CD4-positive, alpha-beta T cell treated with Interleukin-1 beta for 1 hour (primary cell): ENCODE measurements at places on chromosomes 1 and 21.
A peak's percentile ranks its signal among the peaks of the same experiment; 100 is the strongest.

DNA sequence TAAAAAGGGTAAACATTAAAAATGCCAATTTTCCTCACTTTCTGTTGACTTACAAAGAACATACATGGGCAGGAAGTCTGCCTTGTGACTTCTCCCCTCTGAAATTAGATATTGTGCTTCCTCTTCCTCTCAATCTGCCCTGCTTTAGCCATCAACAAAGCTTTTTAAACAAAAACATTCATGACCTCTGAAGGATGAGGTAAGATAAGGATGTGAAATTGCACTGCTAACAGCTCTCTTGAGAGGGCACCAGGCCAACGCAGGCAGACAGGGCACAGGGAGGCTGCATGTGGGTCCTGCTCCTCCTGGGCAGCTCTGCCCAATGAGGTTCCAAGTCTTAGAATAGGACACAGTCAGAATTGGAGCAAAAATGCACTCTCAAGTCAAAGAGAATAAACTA lies 62.1 kb downstream of the DEGS1 start:
- DNase-seq: peak; percentile 24

GRCh38 chr1:219020386-219020785 lies 153.3 kb upstream of the LYPLAL1 start:
- DNase-seq: no peak

- no peak for DNase-seq
These were observed 33.8 kb downstream of the HHAT start for GRCh38 chr1:210362526-210362925.

- DNase-seq: no peak
These were observed 5.1 kb downstream of the FHL3 start for GRCh38 chr1:38000233-38000528.

DNA sequence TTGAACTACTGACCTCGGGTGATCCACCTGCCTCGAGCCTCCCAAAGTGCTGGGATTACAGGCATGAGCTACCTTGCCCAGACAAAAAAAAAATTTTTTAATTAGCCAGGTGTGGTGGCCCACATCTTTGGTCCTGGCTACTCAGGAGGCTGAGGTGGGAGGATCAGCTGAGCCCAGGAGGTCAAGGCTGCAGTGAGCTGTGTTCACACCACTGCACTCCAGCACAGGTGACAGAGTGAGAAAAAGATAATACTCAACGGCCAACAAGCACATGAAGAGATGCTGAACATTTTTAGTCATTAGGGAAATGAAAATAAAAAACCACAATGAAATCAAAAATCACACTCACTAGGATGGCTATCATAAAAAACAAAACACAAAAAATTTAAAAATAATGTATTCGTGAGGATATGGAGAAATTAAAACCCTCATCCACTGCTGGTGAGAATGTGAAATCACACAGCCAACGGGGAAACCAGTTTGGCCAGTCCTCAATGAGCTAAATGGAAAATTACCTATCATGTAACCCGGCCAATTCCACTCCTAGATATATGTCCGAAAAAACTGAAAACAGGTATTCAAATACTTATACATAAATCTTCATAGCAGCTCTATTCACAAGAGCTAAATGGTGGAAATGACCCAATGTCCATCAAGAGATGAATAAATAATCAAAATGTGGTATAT lies 41.2 kb downstream of the ENAH start:
- DNase-seq: no peak

DNA sequence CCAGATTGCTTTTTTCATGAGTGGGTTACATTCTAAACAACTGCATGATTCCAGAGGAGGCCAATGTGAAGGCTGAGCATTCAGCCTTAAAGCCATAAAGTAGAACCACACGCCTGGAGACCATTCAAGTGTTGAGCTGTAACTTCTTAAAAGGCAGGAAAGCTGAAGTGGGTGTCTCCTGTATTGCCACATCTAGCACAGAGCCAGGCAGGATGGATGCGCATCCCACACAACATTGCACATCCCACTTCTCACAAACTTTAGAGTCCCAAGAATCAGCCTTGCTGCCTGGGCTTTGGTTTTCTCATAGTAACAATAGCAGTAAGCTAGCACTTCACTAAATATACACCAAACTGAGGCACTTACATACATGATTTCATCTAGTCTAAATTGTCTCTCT lies 151.7 kb downstream of the DAB1 start:
- DNase-seq: no peak

- DNase-seq: no peak
These were observed 25.3 kb downstream of the BRINP3 start for GRCh38 chr1:190452272-190452848.

DNA sequence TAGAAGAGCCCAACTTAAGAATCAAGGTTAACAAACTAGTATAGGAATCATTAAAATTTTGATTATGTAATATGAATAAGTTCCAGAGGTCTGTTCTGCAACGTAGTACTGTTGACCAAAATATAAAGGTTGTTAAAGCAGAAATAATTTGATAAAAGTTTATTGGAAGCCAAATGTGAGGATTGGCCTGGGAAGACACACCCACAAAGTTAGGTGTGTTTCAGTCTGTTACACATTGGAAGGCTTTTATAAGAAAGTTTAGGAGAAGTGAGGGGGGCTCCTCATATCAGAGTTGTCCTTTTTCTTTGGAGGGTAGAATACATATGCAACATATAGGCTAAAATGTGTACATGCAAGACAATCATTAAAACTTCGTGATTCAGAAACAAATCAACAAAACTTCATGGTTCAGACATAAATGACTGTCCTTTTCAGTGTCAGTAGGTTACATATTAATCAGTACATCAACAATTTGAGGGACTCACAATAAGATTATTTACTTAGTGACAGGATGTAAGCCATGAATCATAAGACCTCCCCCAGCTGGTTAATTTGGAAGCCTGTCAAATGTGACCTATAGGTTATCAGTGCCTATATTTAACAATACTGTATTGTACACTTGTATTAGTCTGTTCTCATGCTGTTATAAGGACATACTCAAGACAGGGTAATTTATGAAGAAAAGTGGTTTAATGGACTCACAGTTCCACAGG lies 245.0 kb upstream of the B3GALT2 start:
- DNase-seq: no peak

DNA sequence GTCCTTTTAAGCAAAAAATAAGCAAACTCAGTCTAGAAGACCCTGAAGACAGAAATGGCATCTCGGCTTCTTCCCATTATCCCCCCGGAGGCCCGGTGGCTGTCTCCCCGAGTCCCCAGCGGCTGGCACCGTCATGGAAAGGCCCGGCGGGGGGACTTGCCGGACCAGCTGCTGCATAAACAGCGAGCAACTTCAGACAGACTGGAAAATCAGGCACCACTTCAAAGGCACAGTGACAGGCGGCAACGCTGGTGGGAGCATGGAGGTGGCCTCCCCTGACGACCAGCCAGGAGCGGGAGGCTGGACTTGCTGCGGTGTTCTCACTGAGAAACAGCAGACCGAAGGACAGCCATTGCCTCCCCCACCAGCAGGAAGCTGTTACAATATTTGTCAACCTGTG lies 18.4 kb upstream of the C1QA start:
- no peak for DNase-seq

DNA sequence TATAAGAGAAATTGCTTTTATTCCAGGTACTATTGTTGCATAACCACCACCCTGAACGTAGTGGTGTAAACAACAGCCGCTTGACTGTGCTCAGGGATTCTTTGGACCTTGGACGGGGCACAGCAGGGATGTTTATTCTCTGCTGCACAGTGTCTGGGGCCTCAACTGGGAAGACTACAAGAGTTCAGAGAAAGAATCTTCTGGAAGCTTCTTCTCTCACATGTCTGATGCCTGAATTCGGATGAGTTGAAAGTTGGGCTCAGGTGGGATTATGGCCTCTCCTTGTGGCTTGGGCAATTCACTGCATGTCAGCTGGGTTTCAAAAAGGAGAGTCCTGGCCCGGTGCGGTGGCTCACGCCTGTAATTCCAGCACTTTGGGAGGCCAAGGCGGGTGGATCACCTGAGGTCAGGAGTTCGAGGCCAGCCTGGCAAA lies 19.0 kb upstream of the SSBP3 start:
- no peak for DNase-seq

DNA sequence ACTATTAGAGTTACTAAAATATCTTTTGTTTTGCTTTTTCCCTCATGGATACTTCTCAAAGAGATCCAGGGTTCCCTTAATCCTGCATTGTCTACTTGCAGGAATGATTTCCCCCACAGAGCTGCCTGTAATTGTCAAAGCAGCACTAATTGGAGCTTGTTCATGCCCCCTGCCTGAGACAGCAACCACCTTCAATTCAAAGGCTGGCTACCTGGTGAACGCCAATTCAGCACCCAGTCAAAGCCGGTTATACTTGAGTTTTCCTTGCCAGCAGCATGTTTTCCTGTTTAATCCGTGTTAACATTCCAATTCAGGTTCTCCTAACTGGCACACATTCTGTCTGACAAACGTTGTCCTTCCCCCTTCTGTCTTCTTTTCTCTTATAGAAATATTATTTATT lies 382.9 kb downstream of the NTNG1 start:
- DNase-seq: no peak

GRCh38 chr1:53400761-53401674 lies 58.2 kb upstream of the DMRTB1 start:
- DNase-seq: no peak

DNA sequence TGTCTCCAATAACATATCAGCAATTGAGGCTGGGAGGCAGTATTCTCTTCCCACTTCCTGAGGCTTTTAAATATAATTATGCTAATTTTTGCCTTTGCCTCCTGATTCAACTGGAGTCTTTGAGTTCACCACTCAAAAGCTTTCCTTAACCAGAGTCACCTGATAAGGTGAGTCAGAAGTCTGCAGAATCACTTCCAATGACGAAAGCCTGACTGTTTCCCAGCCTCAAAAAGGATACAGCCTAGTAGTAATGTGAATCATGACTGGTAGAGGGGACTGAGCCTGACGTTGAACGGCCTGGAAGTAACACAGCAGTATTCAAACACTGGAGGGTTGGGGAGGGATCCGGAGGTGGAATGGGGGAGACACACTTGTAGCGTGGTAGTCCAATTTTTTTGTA lies 10.4 kb upstream of the MRPL9 start:
- no peak for DNase-seq

GRCh38 chr21:34705011-34705410 lies 36.2 kb downstream of the CLIC6 start:
- no peak for DNase-seq

DNA sequence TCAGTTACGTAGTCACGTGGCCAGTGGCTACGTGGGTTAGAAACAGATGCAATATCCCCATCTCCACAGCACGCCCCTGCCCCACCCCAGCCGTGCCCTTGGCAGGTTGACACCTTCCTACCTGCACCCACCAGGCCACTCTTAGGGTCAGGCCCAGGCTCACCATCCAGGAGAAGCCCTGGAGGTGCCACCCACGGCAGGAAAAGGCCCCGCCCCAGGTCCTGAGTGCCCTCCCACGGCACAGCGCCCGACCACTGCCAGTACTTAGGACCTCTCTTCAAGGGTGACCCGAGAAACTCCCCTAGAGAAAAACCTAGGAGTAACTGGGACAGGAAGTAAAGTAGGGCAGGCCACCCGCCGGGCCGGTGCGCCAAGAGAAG lies 1.5 kb downstream of the C1orf35 start:
- DNase-seq: peak; percentile 45

- no peak for DNase-seq
These were observed 8.1 kb downstream of the DNASE2B start for GRCh38 chr1:84406346-84406861.

- DNase-seq: no peak
These were observed 37.6 kb upstream of the GRHL3 start for GRCh38 chr1:24281591-24281990.

- no peak for DNase-seq
These were observed 408.0 kb downstream of the SIPA1L2 start for GRCh38 chr1:232221802-232222499.

GRCh38 chr1:12619792-12620487 lies 1.9 kb upstream of the DHRS3 start:
- DNase-seq: peak; percentile 80

DNA sequence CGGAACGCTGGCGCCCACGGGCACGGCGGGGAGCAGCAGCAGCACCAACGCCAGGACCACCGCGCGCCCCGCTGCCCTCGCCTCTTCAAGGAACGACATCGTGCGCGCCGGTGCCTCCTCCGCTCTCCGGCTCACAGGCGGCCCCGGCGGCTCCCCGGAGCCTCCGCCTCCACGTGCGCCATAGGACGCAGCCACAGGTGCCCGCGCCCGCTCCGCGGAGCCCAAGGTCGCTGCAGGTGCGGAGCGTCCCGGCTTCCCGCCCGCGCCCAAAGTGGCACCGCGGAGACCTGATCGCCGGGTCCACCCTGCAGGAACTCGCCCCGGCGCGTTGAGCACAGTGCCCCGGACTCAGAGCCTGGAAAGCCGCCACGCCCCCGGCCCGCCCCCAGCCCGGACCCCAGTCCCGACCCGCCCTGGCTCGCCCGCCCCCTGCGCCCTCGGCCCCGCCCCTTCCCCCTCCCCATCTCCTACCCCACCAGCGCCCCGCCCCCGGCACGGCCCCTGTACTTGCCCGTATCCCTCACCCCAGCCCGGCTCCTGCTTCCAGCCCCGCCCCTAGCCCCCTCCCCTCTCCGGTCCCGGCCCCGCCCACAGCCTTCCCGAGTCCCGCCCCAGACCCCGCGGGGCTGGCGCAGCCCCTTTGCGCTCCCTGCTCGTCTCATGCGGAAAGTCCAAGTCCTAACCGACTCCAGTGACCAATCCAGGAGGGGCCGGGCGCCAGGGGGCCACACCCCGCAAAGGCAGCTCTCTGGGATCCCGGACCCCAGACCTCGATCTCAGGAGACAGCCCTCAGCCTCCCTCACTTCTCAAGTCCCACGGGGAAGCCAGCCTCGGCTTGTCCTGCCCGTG lies at the start of gene MEGF6:
MEGF6 (minus strand) TSS at position 339 of the 850 bp plus-strand sequence; CDS start at position 99, 240 bp downstream.
- peak; percentile 70 for DNase-seq

GRCh38 chr1:169906938-169907337 lies 13.2 kb upstream of the SCYL3 start:
- no peak for DNase-seq

GRCh38 chr1:248855580-248855979 lies 3.3 kb downstream of the ZNF692 start:
- no peak for DNase-seq

DNA sequence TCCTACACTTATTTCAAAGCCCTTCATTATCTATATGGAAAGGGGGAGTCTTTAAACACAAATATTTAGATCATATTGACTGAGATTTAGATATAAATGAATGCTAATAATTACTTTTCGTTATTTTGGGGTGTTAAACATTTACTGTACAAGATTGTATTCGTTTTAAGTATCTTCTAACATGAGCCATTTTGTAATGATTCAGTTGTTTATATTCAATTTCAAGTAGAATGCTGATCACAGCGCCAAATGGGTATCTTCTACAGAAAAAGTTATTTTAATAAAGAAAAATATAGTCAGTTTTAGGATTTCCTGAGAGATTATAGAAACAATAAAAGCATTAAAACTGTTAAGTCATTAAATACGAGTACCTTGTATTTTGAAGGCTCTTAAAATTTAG lies 104.5 kb upstream of the HNRNPU start:
- no peak for DNase-seq

- DNase-seq: no peak
These were observed 24.7 kb downstream of the INAVA start for GRCh38 chr1:200919386-200919785.

- DNase-seq: no peak
These were observed 63.4 kb upstream of the CSF1 start for GRCh38 chr1:109847251-109847650.

GRCh38 chr1:109763646-109764415 lies at the start of gene EPS8L3:
TSS of gene EPS8L3 (minus strand) at chr1:109763923. CDS start at chr1:109761749, 2,174 bp downstream.
- no peak for DNase-seq

- DNase-seq: no peak
These were observed 15.9 kb downstream of the SDC3 start for GRCh38 chr1:30892671-30893073.

GRCh38 chr1:8813016-8813763 lies 4.2 kb downstream of the RERE start:
- DNase-seq: no peak

GRCh38 chr1:203181586-203182386 lies 4.7 kb downstream of the CHI3L1 start:
- no peak for DNase-seq

GRCh38 chr1:67821263-67821662 lies 12.0 kb downstream of the GNG12 start:
- no peak for DNase-seq
